ENCODE measurements at places on chromosomes 11 and 22.
A peak's percentile ranks its signal among the peaks of the same experiment; 100 is the strongest.

- no peak for DNase-seq
These were observed 76.9 kb upstream of the SLC6A5 start for GRCh38 chr11:20522536-20522935.

DNA sequence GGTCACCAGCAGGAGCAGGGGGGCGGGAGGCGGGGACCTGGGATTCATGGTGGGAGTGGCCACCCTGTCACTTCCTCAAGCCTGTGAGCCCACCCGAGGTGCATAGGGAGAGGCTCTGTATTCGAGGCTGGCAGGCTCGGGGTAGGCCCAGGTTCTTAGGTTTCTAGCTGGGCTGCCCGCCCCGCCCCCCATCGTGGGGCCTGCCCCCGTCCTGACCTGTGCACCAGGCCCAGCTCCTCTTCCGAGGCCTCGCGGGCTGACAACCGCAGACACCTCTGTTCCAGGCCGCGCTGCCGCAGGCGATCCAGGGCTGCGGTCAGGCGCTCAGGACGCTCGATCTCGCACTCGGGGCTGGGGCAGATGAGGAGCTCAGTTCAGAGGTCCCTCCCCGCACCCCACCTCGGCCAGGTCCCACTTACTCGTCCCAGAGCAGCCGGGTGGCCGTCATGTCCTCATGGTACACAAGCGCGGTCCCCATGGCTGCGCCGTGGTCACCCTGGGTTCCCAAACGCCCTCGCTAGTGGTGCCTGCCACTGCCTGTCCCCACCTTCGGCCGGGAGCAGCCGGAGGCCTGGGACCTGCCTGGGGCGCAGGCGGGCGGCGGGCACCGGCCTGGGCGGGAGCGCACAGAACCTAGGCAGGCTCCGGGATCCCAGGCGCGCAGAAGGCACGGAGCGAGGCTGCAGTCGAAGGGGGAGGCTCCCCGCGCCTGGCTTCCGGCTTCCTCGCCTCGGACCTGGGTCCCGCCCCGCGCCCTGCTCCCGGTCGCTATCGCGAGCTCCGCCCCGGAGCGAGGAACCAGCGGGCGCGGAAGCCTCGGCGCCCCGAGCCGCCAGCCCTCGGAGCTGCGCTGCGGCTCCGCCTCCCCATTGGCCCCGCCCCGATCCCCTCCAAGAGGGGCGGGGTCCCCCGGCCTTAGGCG lies at the start of gene HDAC10:
HDAC10 (minus strand) TSS at position 711 of the 922 bp plus-strand sequence; CDS start at position 478, 233 bp downstream.
- peak; percentile 37 for DNase-seq

DNA sequence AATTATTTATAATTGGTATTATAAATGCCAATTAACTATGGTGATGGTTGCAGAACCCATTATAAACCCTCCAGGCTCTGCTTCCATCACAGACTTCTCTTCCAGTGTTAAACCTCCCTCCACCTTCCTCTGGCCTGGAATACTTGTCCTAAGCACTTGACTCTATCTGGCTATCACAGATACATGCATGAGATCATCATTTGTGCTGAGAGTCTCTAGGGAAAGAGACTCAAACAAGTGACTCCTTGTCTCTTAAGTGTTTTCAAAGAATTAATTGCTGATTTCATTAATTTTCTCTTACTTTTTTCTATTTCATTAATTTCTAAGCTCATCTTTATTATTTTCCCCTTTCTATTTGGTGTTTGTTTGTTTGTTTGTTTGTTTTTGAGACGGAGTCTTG lies 29.1 kb downstream of the RTL6 start:
- no peak for DNase-seq

GRCh38 chr22:48394787-48395186 lies 1432.9 kb downstream of the BRD1 start:
- DNase-seq: no peak

GRCh38 chr11:109960831-109961230 lies 132.4 kb upstream of the ZC3H12C start:
- DNase-seq: no peak

GRCh38 chr11:106852779-106853178 lies 165.5 kb downstream of the GUCY1A2 start:
- DNase-seq: no peak

GRCh38 chr22:47148956-47149728 lies 386.7 kb downstream of the TBC1D22A start:
- no peak for DNase-seq

- no peak for DNase-seq
These were observed 1.9 kb downstream of the KCNQ1 start for GRCh38 chr11:2446590-2447252.
